ENCODE measurements at places on chromosomes 5 and 9. TPM values are rescaled to one million over a fixed set of nuclear protein-coding genes. Genes with fewer than 3 reads are reported as not detected.

DNA sequence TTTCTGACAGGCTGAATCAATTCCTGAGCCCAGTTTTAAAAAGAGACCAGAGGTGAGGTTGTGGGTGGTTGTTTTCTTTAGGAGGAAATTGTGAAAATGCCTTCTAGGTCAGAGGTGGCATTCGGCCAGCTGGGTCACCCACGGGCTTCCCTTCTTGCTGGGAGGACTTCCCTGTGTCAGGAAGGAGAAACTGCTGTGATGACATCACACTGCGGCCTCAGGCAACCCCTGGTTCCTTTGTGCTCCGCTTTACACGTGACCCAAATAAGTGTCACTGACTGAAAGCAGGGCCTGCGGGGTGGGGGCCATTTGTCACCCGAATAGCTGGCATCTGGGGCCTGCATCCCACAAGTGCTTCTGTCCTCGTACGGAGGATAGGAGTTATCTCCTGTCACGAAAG, 39.7 kb downstream of the FABP6 start:
- H3K4me3 ChIP-seq: no peak overlapping the region
- no peaks in the 10 kb centered on the region for H3K27me3 ChIP-seq
- no peak overlapping the region for H3K27ac ChIP-seq
- peaks cover 50% of the 10 kb centered on the region for H3K4me1 ChIP-seq
- no peak for DNase-seq
- H3K36me3 ChIP-seq: no peaks in the 10 kb centered on the region

DNA sequence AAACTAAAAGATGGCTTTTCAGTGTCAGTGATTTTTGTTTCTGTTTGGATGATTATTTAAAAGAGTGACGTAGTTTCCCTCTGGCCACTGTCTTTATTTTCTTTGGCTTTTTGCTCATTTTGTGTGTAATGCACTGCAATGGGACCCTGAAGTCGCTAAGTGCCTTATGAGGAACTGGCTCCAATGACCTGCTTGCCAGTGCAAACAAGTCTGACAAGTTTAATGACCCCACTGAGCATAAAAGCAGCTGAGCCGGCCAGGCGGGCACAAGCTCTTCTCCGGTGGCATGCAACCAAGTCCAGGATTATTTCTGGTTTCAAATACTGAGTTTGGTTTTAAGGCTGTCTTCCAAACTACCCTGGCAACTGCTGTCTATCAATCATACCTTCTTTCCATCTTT, 15.6 kb upstream of the GNA14 start:
- no peaks in the 10 kb centered on the region for H3K36me3 ChIP-seq
- no peaks in the 10 kb centered on the region for H3K27me3 ChIP-seq
- no peak overlapping the region for H3K4me3 ChIP-seq
- no peak for DNase-seq

DNA sequence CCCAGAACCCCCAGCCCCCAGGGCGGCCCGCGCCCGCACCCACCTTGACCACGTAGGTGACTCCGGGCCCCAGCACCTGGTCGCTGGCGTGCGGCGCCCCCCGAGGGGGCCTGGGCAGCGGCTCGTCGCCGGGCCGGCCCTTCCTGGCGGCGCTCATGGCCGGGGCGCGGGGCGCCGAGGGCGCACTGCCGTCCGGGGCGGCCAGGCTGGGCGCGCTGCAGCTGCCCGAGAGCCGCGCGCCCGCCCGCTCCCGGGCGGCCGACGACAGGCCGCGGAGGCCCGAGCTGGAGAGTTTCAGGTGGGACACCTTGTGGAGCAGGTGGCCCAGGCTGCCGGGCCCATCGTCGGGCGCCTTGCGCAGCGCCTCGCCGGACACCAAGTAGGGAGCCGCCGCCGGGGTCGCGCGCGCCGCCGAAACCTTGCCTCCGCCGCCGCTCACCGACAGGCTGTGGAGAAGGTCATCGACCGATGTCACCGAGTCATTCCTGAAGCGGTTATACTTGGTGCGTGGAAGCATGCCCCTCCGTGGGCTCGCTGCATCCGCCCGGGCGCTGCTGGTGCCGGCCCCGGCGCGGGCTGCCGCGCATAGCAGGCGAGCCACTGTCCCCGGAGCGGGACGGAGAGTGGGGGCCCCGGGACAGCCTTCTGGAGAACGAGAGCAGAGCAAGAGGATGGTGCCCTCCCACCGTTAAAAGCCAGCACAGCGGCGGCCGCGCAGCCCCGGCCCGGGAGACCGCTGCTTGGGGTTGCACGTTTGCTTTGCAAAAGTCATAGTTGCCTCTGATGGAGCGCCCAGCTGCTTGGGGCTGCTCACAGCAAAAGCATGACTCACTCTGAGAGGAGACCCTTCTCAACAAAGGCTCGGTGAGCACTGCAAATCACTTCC, at the start of gene SHC3:
Gene SHC3 (minus strand): TSS at position 875 of the 886 bp plus-strand sequence. CDS start 358 bp downstream, at position 517.
- H3K27ac ChIP-seq: no peak within 1 kb of the TSS
- H3K27me3 ChIP-seq: peaks cover 67% of the 10 kb centered on the region
- no peaks in the 10 kb centered on the region for H3K36me3 ChIP-seq
- H3K4me1 ChIP-seq: peaks cover 29% of the 10 kb centered on the region

- H3K4me3 ChIP-seq: no peak overlapping the region
- peaks cover 1% of the 10 kb centered on the region for H3K4me1 ChIP-seq
- no peak overlapping the region for H3K27ac ChIP-seq
- no peaks in the 10 kb centered on the region for H3K27me3 ChIP-seq
- no peak for DNase-seq
- no peaks in the 10 kb centered on the region for H3K36me3 ChIP-seq
Observed at GRCh38 chr5:113188436-113188835, 211.8 kb downstream of the DCP2 start.

LSM11 gene
- 10.7 TPM for total RNA-seq

NME5 gene
- 6.7 TPM for total RNA-seq
